ENCODE measurements at places on chromosomes 2 and 18. TPM values are rescaled to one million over a fixed set of nuclear protein-coding genes. Genes with fewer than 3 reads are reported as not detected.
A peak's percentile ranks its signal among the peaks of the same experiment; 100 is the strongest.

PTPN18 gene
- total RNA-seq, result 10.8 TPM

STON1 gene
- not detected for total RNA-seq

ST8SIA5 gene
- total RNA-seq, result 0.08 TPM

SERPINB2 gene
- total RNA-seq, result 0.11 TPM

GRCh38 chr2:171550613-171551012, 28.3 kb downstream of the CYBRD1 start:
- no peaks in the 10 kb centered on the region for H3K36me3 ChIP-seq
- no peak for DNase-seq
- 0 out of 3 replicates have a peak, but pooled peaks cover 3% of the 10 kb centered on the region for H3K27me3 ChIP-seq
- no peak overlapping the region for H3K27ac ChIP-seq

DNA sequence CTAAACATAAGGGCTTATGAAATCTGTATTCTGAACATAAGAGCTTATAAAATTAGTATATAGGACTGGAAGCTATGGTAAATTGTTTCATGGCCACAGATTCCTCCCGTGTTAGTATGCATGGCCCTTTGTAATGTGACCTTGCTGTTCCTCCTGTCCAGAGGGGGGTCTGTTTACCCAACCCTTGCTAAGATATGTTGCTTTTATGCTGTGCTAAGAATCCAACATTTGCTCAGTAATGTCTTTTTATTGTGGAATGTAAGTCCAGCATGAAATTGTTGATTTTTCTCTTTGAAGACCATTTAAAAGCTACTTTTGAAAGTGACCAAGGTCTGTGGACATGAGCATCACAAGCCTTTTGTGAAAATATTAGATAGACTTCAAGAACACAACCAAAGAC, 485.4 kb downstream of the PARD3B start:
- peak; percentile 64 for DNase-seq
- H3K27me3 ChIP-seq, result no peaks in the 10 kb centered on the region
- no peak overlapping the region for H3K27ac ChIP-seq
- peaks cover 23% of the 10 kb centered on the region for H3K4me1 ChIP-seq

DNA sequence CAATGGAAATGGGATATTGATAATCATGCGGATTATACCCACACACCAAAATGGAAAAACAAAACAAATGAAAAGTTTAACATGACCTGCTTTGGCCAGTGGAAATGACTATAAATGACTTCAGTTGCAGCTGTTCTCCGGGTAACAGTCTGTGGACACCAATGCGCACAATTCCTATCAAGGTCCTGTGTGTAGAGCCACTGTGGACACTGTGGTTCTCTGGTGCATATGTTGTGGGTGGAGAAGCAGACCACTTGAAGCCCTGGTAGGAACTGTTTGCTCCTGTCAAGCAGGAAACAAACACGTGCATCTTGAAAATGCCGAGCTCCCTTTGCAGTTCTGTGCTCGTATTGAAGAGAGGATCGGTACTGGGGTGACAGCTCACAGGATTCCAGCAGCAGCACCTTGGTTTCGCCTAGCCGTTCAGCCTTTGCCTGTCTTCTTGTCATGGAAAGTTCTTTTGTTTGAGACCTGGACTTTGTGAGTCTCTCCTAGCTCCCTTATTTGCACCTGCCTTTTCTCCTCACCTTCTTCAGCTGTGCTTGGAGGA, 32.9 kb downstream of the NCK2 start:
- peaks cover 19% of the 10 kb centered on the region for H3K4me1 ChIP-seq
- H3K36me3 ChIP-seq, result no peaks in the 10 kb centered on the region
- DNase-seq, result no peak
- no peaks in the 10 kb centered on the region for H3K27me3 ChIP-seq
- no peak overlapping the region for H3K27ac ChIP-seq
- no peak overlapping the region for H3K4me3 ChIP-seq
